H9 (cell line): ENCODE measurements at places on chromosomes 3 and 15. TPM values are rescaled to one million over a fixed set of nuclear protein-coding genes. Genes with fewer than 3 reads are reported as not detected.

DNA sequence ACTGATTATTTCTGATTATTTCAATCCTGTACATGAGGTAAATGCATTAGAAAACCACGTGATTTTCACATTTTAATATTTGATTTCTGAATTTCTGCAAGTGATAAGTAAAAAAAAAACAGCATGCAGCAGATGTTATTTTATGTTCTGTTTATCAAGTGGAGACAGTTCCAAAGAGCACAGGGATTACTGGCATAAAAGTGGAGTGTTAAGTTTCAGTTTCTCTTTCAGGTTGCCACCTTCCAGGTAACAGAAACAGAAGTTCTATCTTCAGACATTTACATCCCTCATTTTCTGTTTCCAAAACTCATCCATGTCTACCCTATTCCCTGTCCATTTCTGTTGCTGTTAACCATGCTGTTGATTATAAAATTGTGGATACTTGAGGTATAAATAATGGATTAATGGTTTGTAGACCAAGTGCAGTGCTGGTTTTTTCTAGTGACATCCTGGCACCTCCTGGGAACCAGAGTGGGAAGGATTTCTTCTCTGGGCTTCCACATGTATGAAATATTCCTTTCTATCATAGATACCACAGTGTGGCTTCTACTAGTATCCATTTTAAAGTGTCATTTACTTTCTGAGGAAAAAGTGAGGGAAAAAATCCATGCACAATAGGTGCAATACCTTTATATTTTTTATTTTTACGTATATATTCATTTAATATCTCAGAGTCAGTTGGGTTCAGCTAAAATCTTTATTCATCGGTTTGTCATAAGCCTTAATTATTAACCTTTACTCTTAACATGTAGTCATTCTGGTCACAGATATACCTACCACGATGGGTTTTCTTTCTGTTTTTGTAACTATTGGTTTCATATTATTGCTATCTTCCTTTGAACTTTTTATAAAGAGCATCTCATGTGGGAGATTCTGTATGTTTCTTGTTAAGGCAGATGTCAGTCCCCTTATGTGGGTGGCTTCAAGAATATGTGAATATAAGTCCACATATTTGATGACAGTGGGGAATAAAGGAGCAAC, 1010.0 kb downstream of the SQOR start:
- H3K27me3 ChIP-seq: no peaks in the 10 kb centered on the region
- no peak overlapping the region for H3K27ac ChIP-seq
- no peaks in the 10 kb centered on the region for H3K4me1 ChIP-seq
- H3K36me3 ChIP-seq: no peaks in the 10 kb centered on the region

GRCh38 chr3:123285931-123286307, 84.2 kb downstream of the SEC22A start:
- DNase-seq: no peak
- no peak overlapping the region for H3K4me3 ChIP-seq
- no peak overlapping the region for H3K27ac ChIP-seq
- no peaks in the 10 kb centered on the region for H3K27me3 ChIP-seq
- H3K36me3 ChIP-seq: peaks cover 9% of the 10 kb centered on the region

GRCh38 chr3:117558681-117559080, 849.1 kb downstream of the TUSC7 start:
- H3K27ac ChIP-seq: no peak overlapping the region
- H3K4me1 ChIP-seq: no peaks in the 10 kb centered on the region
- no peak overlapping the region for H3K4me3 ChIP-seq

GRCh38 chr15:101167411-101167752, 84.5 kb downstream of the CHSY1 start:
- H3K36me3 ChIP-seq: peaks cover 17% of the 10 kb centered on the region
- no peak for DNase-seq
- H3K4me1 ChIP-seq: no peaks in the 10 kb centered on the region
- no peaks in the 10 kb centered on the region for H3K27me3 ChIP-seq
- no peak overlapping the region for H3K27ac ChIP-seq
- H3K4me3 ChIP-seq: no peak overlapping the region

DNA sequence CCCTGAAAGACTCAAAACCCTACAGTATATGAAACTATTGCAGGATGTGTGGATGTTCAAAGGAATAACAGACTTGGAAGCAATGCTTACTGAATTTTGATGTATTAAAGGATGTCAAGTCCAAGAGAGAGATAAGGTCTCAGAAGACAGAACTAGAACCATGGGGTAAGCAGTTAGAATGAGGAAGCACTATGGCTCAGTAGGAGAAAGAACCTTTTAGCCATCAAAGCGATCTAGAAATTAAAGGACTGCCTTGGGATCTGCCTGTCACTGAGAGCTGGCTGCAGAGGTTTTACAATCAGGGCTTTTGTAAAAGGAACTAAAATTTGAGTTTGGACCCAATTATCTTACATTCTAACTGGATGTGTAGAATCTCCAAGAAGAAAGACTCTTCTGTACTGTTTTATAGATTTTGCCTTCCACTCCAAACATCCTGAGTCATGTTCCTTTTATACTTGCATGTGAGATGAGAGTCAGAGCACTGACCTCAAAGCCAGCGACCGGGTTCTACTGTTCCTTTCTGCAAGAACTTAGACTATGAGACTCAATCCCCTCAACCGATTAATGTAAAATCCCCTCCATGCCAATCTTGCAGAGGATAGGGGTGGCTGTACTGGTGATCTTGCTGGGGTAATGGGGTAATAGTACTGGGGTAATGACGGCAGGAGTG, 412.3 kb upstream of the TPRG1 start:
- no peak for DNase-seq
- no peak overlapping the region for H3K27ac ChIP-seq
- H3K36me3 ChIP-seq: no peaks in the 10 kb centered on the region
- H3K4me3 ChIP-seq: no peak overlapping the region
- H3K4me1 ChIP-seq: no peaks in the 10 kb centered on the region

DNA sequence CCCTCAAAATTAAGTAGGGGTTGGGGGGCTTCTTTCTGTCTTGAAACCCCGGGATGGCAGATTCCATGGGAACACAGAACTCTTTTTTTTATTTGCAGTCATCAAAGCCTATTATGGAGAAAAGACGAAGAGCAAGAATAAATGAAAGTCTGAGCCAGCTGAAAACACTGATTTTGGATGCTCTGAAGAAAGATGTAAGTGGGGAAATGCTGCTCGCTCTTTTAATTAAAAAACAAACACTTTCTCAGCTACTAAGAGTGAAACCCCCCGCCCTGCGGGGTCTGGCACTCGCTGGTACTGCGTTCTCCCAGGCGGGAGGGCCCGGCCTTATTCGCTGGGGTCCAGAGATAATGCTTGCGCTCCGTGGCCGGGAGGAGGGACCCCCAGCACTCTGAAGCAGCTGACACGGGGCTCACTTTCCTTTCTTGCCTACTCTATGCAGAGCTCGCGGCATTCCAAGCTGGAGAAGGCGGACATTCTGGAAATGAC, 615 bp downstream of the HES1 start:
- peaks cover 23% of the 10 kb centered on the region for H3K4me1 ChIP-seq
- peak overlapping the region; percentile 84 for H3K4me3 ChIP-seq
- H3K27ac ChIP-seq: no peak overlapping the region
- DNase-seq: peak; percentile 52

GRCh38 chr3:62164196-62164595, 209.2 kb downstream of the FEZF2 start:
- H3K4me1 ChIP-seq: no peaks in the 10 kb centered on the region
- no peak overlapping the region for H3K4me3 ChIP-seq
- H3K27ac ChIP-seq: no peak overlapping the region

Gene UROC1
- total RNA-seq: not detected in 2 replicates

Gene NDUFAF3
- 39.9 and 40.7 TPM in 2 replicates for total RNA-seq

Gene EEF1AKMT4
- 8.1 and 9.8 TPM in 2 replicates for total RNA-seq

DNA sequence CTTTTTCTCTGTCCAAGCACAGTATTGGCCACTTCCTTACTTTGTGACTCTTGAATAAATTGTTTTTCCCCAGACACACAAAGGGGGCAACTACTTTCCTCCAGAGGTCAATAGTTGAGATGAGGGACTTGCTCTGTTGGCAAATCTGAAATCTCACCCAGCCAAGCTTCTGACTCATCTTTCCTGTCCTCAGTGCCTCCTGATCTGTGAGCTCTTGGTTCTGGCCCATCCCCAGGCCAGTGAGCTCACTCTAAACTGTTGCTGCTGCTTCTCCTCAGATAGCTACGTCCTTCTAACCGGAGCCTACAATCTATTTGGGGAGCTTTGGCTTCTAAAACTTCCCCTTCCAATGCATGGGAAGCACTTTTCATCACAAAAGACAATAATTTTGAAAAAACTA, 50.0 kb upstream of the NMD3 start:
- H3K27ac ChIP-seq: no peak overlapping the region
- no peaks in the 10 kb centered on the region for H3K4me1 ChIP-seq
- no peaks in the 10 kb centered on the region for H3K36me3 ChIP-seq
- no peaks in the 10 kb centered on the region for H3K27me3 ChIP-seq
- no peak overlapping the region for H3K4me3 ChIP-seq

Gene GCNT3
- total RNA-seq: not detected in 2 replicates
